ENCODE measurements at places on chromosomes 3 and 15.

- DNase-seq = no peak
These were observed 190.7 kb upstream of the CTDSPL start for GRCh38 chr3:37670961-37671483.

DNA sequence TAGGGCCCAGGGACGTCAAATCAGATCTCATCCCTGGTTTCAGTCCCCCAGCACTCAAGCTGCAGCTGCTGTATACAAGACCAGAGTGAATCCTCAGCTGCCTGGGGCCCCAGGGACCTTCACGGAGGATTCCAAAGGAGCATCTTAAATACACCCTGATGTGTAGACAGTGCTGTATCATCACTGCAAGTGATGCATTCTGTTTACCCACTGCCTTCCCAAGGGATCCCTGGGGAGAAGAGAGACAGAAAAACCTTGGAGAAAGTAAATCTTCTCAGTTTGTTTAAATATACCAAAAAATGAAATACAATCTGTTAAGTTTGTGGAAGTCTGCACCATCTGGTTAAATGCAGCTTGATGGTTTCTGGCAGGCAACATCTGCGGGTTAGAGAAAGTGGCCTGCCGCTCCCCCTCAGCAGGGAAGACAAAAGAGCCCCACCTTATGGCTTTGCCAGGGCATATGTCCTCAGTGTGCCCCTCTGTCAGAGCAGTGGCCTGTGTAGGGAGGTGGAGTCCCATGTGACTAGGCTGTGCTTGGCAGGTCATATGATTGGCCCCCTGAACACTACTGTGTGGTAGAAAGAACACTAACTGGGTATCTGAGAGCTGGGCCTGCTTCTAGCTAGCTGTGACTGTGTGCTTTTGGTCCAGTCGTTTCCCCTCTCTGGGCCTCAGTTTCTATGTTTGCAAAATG lies 222.2 kb upstream of the TRIM42 start:
- no peak for DNase-seq

DNA sequence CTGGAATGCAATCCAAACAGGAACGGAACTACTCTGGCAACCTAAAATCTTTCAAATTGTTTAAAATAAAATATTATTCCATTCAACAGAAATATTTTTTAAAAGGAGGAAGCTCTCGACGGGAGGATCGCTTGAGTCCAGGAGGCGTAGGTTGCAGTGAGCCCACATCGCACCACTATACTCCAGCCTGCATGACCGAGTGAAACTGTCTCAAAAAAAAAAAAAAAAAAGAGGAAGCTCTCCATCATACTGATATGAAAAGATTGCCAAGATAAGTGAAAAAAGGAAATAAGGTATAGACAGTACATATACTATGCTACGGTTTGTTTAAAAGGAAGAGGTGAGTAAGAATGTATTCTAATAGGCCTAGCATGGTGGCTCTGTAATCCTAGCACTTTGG lies 3.6 kb downstream of the RAD18 start:
- DNase-seq = no peak

DNA sequence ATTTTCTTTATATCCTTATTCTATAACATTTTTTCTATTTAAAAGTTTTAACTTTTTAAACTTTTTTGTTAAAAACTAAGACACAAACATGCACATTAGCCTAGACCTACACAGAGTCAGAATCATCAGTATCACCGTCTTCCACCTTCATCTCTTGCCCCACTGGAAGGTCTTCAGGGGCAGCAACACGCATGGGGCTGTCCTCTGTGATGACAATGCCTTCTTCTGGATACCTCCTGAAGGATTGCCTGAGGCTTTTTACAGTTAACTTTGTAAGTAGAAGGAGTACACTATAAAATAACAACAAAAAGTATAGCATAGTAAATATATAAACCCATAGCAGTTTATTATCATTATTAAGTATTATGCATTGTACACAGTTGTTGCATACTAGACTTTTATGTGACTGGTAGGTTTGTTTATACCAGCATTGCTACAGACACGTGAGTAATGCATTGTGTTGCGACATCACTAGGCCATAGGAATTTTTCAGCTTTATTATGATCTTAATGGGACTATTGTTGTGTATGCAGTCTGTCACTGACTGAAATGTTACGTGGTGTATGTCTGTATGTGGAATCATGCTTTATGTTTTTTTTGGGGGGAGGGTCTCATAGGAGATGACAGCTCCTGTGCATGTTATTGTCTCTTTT lies 18.2 kb downstream of the ATP1B3 start:
- DNase-seq = peak; percentile 20

DNA sequence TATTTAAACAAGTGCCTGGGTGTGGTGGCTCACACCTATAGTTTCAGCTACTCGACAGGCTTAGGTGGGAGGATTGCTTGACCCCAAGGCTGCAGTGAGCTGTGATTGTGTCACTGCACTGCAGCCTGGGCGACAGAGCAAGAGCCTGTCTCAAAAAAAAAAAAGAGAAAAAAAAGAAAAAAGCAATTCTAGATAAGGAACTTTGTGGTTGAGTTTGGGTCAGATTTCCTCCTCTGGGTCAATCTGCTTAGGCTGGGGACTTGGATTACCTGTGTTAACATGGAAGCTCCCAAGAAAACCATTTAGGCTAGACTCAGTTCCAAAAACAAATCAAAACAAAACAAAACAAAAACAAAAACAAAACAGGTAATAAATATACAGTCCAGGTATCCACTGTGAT lies 50.0 kb downstream of the ITPR1 start:
- no peak for DNase-seq

GRCh38 chr3:172157564-172158258 lies 118.3 kb downstream of the FNDC3B start:
- no peak for DNase-seq

- peak; percentile 21 for DNase-seq
These were observed 94.7 kb downstream of the IL5RA start for GRCh38 chr3:3015185-3016089.

- DNase-seq = no peak
These were observed 26.8 kb downstream of the KLHDC8B start for GRCh38 chr3:49198161-49198560.

DNA sequence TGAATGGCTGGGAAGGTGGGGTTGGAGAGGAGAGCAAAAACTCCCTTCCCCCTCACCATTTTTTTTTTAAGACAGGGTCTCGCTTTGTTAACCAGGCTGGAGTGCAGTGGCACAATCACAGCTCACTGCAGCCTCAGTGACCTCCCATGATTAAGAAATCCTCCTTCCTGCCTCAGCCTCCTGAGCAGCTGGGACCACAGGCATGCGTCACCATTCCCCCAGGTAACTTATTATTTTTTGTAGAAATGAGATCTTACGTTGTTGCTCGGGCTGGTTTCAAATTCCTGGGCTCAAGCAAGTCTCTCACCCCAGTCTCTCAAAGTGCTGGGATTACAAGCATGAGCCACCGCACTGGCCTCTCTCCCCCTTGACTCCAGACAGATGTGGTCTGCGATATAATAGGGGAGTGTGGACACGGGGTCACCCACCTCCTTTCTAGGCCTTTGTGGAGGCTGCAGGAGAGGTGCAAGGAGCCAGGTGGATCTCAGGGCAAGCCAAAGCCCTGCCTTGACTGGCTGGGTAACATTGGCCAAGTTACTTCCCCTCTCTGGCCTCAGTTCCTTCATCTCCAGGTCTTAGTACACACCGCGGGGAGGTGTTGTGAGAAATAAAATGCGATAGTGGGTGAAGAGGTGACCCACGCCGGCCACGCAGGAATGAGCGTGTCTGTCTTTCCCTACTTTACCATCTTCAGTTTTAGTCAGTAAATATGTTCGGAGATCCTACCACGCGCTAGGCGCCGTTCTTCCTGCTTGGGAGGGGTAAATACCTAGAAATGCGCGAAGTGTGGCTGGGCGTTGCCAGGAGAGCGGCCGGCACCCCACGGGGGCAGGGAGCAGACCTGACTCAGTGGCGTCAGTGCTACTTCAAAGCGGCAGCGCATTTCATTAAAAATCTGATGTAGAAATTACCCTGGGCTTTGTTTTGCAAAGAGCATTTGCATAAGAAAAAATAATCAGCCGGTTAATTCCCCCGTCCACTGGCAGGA lies 20.2 kb upstream of the CORO2B start:
- DNase-seq = peak; percentile 42

DNA sequence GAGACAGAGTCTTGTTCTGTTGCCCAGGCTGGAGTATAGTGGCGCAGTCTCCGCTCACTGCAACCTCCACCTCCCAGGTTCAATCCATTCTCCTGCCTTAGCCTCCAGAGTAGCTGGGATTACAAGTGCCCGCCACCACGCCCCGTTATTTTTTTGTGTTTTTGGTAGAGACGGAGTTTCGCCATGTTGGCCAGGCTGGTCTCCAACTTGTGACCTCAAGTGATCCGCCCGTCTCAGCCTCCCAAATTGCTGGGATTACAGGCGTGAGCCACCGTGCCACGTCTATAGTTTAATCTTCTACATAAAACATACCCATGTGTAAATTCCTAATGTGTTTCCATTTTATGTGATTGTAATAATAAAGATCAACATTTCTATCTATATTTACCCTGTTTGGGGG lies 1.7 kb downstream of the GALK2 start:
- no peak for DNase-seq

DNA sequence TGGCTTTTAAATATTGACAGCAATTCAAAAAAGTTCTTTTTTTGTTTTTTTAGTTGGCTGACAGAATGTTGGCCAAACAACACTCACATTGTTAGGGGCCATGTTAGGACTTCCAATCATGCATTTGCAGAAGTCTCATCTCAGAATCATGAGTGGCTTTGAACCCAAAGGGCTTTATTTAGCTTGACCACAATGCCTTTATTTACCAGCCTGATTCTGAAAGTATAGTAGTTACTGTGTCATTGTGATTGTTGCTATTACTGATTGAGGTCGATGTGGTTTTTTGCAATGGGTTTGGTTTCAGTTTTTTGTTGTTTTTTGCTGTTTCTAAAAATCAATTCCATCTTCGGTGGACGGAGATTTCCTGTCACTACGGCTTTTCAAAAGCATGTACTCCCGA lies 7.2 kb downstream of the GLDN start:
- no peak for DNase-seq

- no peak for DNase-seq
These were observed 424.2 kb upstream of the WNT5A start for GRCh38 chr3:55911266-55911665.

DNA sequence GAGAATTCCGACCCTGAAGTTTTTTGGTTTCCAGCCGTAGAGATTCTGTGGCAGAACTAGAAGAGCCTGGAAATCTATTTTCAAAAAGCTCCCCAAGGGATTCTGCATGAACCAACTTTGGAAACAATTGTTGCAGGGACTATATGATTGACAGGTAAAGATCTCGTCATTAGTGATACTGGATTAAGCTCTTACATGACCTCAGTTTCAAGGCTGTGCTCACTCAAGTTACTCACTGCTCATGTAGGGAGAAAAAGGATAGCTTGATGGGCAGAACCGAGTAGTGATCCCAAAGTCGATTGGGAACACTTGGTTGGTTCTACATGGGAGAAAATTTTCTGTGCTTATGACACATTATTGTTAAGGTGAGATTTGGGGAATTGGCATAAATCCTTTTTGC lies 142.3 kb upstream of the RASGRP1 start:
- DNase-seq = no peak

DNA sequence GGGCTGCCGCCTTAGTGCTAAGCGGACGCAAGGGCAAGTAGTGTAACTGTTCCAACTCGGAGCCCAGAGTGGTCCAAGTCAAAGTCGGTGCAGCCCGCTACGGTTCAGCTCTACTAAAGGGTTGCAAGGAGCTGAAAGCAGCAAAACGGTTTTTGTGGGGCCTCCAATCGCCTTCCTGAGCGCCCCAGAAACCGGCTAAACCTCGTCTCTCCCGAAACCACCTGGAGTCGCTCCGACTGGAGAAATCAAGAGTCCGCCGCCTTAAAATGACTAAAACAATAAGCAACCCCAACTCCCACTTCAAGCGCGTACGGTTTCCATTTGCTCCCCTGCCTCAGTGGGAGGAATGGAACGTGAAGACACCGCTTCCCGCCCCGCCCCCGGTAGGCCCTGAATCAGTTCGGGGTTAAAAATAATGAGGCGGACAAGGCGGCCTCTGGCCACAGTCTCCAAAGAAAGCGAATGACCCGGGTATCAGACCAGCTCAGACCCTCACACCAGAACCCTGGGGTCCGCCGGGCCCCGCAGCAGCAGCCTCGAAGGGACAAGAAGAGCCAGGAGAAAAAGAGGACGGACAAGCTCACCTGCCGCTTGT lies 401 bp downstream of the SEC11A start:
- peak; percentile 52 for DNase-seq

DNA sequence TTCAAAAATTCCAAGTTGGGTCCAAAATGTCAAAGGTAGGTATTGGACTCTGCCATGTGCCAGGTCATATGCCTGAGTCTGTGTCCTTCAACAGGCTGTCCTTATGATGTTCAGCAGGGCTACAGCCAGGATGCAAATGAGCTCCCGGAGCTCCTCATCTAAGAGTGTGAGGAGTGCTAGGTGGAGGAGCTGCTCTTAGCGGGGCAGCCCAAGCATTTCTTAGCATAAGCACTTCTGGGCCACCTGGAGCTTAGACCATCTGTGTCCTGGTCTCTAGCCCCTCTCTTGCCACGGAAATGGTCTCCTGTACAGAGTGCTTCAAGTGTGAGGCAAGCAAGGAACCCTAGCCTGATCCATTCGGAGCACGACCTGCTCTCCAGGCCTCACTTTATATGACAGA lies 64.6 kb upstream of the PRR23C start:
- DNase-seq = no peak

DNA sequence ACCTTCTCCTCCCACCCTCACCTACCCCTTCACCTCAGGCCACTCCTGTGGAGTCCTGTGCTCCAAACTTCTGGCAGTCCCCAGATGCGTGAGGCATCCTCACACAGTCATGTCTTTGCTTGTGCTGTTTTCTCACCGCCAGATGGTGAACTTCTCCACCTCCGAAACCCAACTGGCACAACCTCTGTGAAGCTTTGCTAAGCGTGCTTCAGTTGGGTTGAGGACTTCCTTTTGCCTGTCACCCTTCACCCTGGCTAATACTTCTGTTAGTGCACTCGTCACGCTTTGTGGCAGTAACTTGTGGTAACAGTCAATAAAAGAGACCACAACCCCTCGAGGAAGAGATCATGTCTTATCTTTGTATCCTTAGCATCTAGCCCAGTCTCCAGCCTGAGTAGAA lies 42.0 kb upstream of the SKOR1 start:
- DNase-seq = no peak

GRCh38 chr3:65636326-65636725 lies 402.4 kb downstream of the MAGI1 start:
- peak; percentile 11 for DNase-seq
